ENCODE measurements at places on chromosomes 1 and 21.

GRCh38 chr1:228004331-228004855, 2.4 kb upstream of the WNT3A start:
- DNase-seq: no peak

DNA sequence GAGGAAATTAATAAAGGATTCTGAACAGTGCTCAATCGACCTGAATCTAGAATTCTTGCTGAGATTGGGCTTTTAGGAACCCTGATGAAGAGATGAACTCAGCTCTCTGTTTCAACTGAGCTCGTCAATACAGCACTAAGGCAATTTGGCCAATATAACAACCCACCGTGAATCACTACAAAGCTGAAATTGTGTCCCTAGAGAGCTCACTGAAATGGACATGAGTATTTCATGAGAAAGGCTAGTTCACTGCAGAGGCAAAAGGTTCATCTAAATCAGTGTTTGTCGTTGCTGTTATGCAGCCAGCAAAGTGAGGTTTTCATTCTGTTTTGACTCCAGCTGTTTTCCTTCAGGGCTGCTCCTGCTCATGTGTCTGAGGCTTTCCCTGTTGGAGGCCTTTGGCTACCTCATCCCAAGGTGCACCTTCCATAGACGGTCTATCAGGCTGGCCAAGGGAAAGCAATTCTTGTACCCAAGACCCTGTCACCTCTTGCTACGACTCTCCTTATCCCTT, 83.5 kb downstream of the URB2 start:
- DNase-seq: no peak

- no peak for DNase-seq
Measured at GRCh38 chr1:163275222-163275621, 46.5 kb upstream of the NUF2 start.

DNA sequence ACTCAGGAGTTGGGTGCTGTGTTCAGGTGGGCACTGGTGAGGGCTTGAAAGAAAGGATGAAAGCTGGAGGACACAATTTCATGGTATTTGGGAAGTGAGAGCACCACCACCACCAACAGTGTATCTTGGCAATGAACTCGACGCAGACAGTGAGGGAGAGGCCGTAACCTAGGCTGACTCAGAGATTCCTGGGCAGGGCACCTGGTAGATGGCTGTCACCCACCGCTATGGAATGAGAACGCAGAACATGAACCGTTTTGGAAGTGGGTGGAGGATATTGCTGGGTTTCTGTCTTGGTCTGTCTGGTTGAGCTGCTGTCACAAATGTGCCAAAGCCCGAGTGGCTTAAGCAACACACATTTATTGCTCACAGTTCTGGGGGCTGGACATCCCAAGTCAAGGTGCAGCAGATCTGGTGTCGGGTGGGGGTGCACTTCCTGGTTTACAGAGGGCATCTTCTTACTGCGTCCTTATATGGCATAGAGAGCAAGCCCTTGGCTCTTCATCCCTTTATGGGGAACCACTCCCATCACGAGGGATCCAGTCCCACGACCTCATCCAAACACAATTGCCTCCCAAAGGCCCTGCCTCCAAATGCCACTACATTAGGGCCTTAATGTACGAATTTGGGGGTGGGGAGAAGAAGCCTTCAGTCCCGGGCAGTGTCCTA, 246.3 kb downstream of the SIPA1L2 start:
- DNase-seq: no peak

DNA sequence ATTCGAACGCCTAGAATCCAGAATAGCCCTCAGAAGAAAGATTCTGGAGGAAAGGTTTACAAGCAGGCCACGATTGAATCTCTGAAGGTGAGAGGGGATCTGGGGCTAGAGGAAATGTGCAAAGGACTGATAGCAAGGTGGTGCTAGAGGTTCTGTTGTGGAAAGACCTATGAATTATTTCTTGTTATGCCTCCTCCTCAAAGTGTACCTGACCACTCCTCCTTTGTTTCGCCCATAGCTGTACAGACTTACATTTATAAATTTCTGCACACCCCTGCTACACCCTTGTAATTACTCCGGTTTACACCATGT, 986 bp downstream of the TCEANC2 start:
- no peak for DNase-seq

- no peak for DNase-seq
Measured at GRCh38 chr1:196142111-196142640, 466.1 kb downstream of the KCNT2 start.

- no peak for DNase-seq
Measured at GRCh38 chr1:47569681-47570470, 132.0 kb downstream of the FOXD2 start.

- no peak for DNase-seq
Measured at GRCh38 chr1:181398544-181398943, 84.8 kb upstream of the CACNA1E start.

GRCh38 chr1:185654952-185655314, 79.3 kb upstream of the HMCN1 start:
- DNase-seq: no peak

GRCh38 chr1:228168563-228169270, 3.1 kb downstream of the IBA57 start:
- no peak for DNase-seq

- DNase-seq: no peak
Measured at GRCh38 chr1:204457666-204458065, 36.9 kb downstream of the PIK3C2B start.

DNA sequence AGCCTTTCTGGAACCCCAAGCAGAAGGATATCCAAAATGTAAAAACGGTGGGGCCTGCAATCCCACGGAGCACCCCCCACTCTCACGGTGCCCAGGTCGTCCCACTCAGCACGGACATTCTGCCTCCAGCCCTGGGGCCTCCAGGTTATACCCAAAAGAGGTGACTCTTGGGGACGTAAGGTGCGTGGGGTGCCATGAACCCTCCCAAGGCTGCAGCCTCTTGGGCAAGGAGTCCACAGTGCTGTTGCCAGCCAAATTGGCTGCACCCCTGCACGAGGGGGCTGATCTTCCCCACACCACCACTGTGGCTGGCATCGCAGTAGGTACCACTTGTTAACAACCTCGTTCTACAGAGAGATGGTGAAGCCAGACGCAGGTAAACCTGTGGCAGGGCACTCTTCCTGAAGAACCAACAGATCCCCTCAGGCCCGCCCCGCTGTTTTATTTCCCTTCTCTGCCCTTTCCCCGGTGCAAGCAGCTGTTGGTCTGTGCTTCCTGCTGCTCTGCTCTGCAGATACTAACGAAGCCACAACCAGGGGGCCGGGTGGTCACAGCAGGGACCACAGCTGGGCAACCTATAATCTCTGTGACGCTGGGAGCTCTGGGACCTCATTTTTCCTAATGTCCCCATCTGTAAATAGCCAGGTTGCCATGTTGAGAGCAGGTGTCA, 8.7 kb downstream of the TFF3 start:
- DNase-seq: no peak

- no peak for DNase-seq
Measured at GRCh38 chr1:172581779-172582178, 48.8 kb downstream of the SUCO start.

GRCh38 chr1:240813720-240814119, 201.8 kb upstream of the GREM2 start:
- DNase-seq: no peak

DNA sequence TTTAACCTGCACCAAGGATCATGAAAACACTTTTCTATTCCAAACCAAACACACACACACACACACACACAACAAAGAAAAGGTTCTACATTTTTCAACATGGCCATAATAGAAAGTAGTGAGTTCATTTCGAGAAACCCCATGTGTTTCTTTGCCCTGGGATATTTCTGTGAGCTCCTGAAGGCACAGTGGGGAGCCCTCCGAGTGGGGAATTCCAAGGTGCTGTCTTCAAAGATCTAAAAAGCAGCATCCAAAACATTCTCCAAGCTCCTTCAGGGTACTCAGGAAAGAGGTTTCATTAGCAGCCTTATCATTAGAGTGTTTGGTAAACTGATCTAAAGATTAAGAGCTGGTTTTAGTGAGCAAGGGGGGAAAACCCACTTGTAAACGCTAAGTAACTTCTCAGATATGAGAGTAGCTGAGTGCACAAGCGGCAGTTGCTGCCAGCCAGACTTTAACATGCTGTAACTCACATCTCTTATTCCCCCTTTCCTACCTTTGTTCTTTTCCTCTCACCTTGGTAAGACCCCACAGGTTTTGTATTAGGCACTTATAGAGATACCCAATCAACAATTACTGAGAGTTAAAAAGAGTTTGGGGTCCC, 38.3 kb downstream of the ZC3H11B start:
- no peak for DNase-seq

DNA sequence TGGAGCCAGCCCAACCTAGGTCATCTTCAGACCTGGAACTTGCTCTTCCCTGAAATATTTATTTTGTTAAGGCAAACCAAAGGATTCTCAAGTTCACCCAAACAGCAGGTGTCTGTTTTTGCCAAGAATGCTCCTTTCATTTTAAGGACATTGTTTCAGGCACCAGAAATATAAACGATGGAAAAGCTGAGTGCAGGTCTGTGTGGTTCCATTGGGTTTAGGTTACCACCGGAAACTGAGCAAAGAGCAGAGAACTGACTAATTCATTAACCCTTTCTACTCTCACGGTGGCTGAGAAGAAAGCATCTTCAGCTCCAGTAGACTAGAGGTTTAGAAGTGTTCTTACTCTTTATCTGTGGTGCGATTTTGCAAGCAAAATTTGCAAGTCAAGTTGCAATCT, 38.0 kb upstream of the ZC3H11B start:
- no peak for DNase-seq

GRCh38 chr1:182394055-182394775, 2.6 kb upstream of the GLUL start:
- DNase-seq: peak; percentile 70

- no peak for DNase-seq
Measured at GRCh38 chr1:12454406-12455391, 163.3 kb downstream of the DHRS3 start.

DNA sequence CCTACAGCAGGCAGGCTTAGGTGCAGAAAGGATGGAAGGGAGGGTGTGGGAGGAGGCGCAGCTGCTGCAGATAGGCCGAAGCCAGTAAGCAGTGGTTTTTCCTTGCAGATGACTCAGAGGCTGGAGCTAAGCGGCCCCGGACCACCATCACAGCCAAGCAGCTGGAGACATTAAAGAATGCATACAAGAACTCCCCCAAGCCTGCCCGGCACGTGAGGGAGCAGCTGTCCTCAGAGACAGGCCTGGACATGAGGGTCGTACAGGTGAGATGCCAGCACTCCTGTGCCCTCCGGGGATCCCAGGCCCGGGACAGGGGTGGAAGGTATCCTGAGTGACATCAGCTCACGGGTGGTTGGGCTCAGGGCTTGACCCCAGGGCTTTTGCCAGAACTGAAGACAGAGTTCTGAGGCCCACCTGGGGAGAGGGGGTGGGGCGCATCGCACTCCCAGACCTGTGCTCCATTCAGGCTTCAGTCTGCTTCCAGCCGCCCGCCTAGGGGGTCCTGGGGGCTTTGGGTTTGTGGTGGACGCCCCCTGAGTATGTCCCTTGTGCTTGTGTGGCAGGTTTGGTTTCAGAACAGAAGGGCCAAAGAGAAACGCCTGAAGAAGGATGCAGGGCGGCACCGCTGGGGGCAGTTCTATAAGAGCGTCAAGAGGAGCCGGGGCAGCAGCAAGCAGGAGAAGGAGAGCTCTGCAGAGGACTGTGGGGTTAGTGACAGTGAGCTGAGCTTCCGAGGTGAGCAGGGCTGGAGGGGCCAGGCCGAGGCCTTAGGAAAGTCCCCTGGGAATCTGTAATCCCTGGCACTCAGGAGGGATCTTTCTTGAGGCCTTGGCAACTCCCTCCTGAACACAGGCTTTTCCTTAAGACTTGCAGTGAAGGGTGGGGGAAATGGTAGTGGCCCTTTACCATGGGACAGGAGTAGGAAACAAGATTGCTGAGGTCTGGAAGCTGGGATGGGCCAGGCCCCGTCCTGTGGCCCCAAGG, 41.5 kb downstream of the LHX4 start:
- DNase-seq: no peak

GRCh38 chr1:5410652-5411051, 581.6 kb downstream of the NPHP4 start:
- no peak for DNase-seq

DNA sequence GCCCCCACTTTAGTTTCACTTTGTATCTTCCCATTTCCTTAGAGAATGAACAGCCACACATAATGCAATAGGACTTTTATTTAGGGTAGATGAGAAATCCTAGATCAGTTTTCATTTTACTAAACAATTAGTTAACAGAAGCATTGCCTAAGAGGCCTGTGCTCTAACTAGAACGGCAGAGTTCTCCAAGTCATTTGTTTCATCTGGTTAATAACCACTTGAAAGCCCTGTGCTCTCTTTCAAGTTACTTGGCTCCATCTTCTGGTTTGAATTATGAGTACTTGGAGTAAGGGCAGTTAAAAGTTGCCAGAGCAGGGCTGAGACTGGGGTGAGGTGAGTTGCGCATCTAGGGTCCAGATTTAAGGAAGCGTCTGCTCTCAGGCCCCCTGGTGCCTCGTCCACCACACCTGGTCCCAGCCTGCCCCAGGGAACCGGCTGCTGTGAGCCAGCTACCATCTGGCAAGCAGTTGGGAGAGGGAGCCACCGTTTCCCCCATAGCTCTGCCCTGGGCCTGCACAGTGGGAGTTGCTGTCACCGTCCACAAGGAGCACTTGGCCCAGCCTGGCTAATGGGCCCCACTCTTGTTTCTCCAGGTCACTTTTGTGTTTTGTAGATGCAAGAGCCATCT, 18.1 kb upstream of the SLC44A3 start:
- peak; percentile 85 for DNase-seq

DNA sequence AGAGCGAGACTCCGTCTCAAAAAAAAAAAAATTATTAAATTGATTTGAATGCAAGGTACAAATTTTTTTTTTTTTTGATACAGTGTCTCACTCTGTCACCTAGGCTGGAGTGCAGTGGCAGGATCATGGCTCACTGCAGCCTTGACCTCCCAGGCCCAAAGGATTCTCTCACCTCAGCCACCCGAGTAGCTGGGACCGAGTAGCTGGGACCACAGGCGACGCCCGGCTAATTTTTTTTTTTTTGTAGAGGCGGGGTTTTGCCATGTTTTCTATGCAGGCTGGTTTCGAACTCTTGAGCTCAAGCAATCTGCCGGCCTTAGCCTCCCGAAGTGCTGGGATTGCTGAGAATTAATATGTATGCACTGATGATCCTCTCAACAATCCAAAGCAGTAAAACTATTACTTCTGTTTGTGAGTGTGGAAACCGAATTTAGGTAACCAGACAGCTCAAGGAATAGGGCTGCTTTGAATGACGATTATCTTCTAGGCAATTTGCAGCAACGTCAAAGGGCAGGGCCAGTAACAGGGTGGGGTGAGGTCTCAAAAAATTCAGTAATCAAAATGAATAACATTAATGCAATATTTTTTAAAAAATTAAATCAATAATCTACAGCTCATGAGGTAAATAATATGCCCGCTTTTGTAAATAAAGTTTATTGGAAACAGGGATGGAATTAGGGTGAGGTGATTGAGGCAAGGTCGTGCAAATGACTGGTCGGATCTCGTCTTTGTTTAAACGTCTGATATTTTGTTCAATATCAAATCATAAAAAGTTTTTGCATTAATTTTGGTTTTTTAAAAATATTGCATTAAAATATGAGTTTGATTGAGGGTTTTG, 1.2 kb downstream of the CLSPN start:
- DNase-seq: no peak

GRCh38 chr1:44543786-44544185, 130.5 kb downstream of the TMEM53 start:
- no peak for DNase-seq

All from pons (tissue), 1 donor.